ENCODE measurements at places on chromosomes 11 and 22.

- no peak for DNase-seq
Measured at GRCh38 chr11:79167510-79168188, 273.2 kb downstream of the TENM4 start.

- DNase-seq, result no peak
Measured at GRCh38 chr11:110761991-110762390, 49.8 kb upstream of the ARHGAP20 start.

- no peak for DNase-seq
Measured at GRCh38 chr11:10540546-10540914, 457 bp downstream of the RNF141 start.

DNA sequence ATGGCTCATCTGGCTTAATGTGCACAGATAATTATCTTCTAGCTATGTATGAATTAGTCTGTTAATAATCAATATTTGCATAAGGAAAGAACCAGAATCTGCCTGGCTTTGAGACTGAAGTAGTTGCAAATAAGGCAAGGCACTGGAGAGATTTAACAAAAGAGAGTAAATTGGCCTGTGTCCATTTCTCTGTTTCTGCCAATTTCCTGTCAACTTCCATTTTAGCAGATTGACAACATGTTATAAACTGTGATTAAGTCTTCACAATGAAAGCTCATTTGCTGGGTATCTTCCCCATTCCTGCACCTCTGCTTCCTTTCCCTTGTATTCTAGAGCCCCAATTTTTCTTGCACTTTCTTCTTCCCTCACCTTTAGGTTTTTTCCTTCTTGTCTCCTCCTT lies 5.3 kb upstream of the TMEM123 start:
- DNase-seq, result no peak

GRCh38 chr11:99925968-99926367 lies 761.1 kb upstream of the ARHGAP42 start:
- no peak for DNase-seq

Data from SK-N-MC (cell line).